GM03348 (cell line): ENCODE measurements at places on chromosomes 11 and 22.

GRCh38 chr22:26295563-26296126, 126.4 kb downstream of the SEZ6L start:
- no peak for DNase-seq

- peak; percentile 61 for DNase-seq
Measured at GRCh38 chr11:22920939-22921565, 60.8 kb upstream of the CCDC179 start.

DNA sequence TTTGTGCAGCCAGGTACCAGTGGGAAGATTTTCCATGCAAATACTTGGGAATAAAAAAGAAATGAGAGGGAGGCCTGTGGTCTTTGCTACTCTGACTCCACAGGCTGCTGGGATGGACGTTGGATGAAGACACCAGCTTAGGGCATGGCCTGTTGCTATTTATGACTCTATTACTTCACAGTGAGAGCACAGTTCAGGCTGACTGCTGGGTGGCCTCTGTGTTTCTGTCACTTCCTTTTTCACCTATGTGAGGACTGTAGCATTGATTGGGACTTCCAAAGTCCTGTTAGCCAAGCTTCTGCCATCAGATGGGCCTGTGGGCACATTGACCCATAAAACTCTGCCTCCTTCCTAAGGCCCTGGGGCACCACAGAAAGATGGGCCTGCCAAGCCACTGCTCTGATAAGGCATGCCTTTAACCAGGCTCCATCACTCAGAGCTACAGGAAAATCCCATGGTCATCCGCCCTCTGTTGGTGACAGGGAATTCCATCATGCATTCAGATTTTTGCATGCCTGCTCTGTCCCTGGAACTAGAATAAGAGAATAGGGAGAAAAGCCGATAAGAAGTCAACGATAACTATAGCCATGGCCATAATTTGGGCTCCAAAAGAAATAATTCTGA, 64.6 kb downstream of the KCNJ1 start:
- DNase-seq: peak; percentile 32

DNA sequence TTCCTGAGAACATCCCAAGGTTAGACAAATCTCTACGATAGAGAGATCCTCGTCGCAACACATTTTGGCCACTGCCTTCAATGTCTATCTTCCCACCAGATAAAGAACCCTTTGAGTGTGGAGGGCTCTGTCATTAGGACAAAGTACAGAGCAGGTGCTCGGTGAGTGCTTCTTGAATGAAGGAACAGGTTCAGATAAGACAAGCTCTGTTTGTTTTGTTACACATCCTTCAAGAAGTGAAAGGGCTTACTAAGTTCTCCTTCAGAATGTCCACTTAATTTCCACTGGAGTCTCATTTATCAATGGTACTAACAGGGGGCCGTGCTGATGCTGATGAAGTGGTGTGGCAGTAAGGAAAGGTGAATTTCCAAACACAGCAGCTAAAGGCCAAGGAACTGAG, 89.4 kb downstream of the SYN3 start:
- DNase-seq: no peak

- DNase-seq: no peak
Measured at GRCh38 chr11:65135633-65136145, 1.4 kb upstream of the SYVN1 start.

DNA sequence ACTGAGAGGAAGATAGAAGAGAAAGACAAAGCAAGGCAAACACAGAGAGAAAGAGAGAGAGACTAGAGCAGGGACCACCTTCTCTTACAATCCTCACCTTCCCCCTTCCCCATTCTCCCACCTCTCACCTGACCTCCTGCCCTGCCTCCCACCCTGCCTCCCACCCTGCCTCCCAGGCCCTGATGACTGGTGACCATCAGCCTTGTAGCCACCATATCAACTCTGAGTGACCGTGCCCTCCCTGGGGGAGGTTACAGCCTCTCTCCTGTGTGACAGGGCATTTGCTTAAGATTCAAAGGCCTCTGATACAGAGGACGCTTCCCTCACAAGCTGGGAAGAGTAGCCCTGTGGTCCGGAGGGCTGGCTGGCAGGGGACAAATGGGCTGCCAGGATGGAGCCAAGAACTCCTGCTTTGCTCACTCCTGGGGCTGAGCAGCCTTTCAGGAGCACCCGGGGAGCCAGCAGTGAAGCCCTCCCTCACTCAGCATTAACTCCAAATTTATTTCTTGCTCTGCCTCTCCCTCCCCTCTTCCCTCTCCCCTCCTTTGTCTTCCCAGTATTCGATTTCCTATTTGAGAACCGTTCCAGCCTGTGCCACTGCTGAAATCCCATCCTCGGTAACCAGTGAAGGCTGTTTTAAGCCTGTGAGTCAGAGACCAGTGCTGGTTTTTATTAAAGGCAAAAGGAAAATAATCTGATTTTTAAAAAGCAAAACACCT, 125.2 kb upstream of the SYT13 start:
- peak; percentile 55 for DNase-seq

DNA sequence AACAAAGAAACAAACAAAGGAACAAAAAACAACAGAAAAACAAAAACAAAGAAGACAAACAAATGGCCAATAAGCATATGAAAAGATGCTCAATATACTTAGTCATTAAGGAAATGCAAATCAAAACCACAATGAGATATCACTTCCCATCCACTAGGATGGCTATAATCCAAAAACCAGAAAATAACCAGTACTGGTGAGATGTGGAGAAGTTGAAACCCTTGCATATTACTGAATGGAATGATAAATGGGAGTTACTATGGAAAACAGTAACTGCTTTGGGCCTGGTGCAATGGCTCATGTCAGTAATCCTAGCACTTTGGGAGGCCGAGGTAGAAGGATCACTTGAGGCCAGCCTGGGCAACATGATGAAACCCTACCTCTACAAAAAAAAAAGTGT, 44.9 kb upstream of the RBFOX2 start:
- DNase-seq: no peak

DNA sequence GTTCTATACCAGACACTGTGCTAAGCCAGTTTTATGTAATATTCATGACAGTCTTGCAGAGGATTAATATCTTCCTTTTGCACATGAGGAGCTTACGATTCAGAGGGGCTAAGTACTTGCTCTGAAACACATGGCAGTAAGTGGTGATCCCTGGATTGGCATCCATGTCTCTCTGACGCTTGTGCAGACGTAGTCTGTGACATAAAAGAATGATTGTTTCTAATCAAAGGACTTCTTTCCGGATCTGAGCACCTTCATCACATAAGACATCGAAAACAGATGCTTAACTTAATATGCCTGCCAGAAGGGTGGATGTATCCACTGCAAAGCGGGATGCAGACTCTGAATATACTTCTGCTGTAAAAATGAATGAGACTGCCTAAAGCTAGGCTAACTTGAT, 74.8 kb downstream of the ARHGAP42 start:
- DNase-seq: no peak

DNA sequence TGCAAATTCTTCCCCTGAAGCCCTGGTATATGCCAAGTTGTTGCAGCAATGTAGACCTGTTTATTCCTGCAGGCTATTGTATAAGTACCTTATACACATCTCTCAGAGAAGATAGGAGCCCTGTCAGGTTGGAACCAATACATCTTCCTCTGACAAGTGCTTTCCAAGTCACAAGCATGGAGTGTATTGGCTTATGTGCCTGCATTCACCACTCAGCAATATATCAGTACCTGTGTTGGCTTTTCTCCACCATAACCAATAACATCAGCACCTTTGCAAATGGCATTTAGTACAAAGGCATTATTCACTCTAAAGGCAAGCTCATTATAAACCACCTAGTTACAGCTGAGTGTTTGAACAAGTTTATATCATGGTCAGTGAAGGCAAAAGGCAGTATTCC, 611.7 kb upstream of the CNTN5 start:
- DNase-seq: no peak

DNA sequence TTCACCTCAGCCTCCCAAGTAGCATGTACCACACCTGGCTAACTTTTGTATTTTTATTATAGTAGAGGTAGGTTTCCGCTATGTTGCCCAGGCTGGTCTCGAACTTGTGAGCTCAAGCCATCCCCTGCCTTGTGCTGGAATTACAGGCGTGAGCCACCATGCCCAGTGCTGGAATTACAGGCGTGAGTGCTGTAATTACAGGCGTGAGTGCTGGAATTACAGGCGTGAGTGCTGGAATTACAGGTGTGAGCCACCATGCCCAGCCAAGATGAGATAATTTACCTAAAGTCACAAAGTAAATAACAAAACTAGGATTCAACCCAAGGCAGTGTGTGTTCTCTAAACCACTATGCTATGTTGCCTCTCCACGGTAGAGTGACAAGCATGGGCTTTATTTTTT, 3.6 kb upstream of the UBXN1 start:
- DNase-seq: no peak

DNA sequence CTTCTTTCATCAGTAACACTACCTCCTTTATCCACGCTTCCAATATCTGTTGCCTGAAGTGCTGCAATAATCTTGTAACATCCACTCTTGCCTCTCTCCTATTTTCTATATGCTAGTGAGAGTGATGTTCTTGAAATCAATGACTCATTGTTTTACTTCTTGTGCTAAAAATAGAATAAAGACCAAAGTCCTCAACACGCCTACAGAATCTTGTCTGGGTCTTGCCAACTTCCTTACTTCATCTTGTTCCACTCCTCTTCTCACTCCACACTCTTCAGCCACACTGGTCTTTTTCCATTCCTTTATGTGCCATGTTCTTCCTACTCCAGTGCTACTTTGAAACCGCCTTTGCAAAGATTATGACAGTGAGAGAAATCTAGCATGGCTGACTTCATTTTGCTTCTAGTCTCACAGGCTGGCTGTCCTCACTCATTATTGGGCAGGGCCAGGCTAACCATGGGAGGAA, 136.4 kb downstream of the CCDC81 start:
- DNase-seq: peak; percentile 35

DNA sequence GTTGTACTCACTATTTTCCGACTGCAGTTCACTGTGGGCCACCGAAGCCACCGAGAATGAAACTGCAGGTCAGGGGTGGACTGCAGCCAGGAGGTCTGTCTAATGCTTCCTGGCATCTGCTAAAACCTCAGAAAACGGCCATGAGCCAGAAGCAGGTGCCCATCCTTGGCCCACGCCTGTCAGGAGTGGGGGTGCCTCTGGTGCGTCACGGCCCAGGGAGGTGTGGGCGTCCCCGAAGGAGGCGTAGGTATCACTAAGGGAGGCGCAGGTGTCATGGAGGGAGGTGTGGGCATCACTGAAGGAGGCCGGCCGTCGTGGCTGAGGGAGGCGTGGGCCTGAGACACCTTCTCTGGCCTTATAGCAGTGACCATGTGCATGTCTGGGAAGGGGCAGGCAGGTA, 456.2 kb downstream of the TBC1D22A start:
- DNase-seq: no peak

DNA sequence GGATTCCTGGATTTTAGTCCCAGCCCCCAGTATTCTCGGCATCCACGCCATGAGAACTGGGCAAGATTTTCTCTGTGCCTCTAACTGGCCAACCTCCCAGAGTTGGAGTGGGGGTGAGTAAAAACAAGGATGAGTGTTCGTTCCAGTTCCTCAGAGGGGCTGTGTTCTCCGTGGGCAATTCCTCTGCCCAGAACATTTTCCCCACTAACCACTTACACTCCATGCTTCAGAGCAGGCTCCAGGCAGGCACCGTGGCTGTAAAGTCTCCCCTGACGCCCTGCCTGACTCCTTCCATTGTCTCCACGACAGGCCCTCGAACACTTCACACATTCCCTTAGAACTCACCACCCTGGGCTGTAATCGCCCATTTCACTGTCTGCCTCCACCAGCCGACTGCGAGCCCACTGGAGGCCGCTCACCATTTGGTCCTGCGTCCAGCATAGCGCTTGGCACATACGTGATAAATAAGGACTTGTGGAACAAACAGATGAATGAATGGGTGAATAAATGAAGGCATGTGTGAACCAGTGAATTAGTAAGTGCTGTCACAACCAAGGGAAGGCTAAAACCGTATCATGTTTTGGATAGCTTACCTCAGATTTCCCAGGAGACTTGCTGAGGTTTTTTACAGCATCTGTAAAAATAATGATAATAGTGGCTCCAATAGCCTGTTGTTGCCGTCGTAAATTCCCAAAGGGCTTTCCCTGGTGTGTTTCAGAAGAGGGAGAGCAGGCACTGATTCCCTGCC, 6.1 kb downstream of the APLNR start:
- DNase-seq: no peak

DNA sequence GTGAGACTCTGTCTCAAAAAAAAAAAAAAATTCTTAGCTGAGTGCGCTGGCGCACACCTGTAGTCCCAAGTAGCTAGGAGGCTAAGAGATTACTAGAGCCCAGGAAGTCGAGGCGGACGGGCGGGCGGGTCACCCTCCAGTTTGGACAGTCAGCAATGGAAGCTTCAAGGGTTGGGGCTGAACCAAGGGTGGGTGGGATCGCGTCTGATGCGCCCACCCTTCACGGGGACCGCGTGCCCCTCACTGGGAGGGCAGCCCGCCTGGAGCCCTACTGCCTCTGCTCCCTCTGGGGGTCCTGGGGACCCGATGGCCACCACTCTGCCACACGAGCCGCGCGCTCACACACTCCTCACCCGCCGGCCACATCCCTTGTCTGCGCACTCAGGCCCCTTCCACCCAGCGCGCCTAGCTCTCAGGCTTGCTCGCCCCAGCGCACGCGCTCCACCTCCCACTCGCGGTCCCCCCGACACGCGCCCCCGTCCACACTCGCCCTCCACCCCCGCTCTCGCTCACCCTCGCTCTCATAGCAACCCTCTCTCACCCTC, 494 bp downstream of the CHID1 start:
- no peak for DNase-seq

- no peak for DNase-seq
Measured at GRCh38 chr11:75345455-75346160, 5.9 kb downstream of the ARRB1 start.

- no peak for DNase-seq
Measured at GRCh38 chr22:23817146-23817545, 21.7 kb downstream of the DERL3 start.

DNA sequence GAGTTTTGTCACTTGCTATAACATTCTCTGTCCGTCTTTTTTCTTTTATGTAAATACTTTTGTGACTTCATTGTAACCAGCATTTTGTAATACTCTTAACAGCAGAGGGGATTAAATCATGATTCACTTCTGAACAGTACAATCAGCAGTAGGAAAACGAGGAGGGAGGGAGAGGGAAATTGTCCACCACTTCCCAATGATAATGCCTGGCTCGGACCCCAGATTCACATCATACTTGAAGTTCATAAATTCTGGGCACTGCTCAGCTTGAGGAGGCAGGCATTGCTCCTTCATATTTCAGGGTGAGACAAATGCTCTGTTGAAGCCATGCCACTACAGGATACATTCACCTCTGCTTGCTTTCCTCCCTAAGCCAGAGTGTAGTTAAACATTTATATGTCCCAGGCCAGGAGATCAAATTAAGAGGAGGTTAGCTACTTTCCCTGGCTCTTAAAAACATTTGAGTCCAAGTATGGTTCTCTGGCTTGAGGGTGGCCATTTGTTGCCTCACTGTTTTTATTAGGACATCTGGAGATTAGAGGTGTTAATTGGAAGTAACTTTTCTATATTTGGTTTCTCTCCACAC, 129.0 kb upstream of the LDLRAD3 start:
- no peak for DNase-seq

GRCh38 chr11:70325824-70326223, 55.3 kb downstream of the PPFIA1 start:
- no peak for DNase-seq
